Choroid plexus epithelial cell (primary cell): ENCODE measurements at places on chromosomes 13 and 19.

DNA sequence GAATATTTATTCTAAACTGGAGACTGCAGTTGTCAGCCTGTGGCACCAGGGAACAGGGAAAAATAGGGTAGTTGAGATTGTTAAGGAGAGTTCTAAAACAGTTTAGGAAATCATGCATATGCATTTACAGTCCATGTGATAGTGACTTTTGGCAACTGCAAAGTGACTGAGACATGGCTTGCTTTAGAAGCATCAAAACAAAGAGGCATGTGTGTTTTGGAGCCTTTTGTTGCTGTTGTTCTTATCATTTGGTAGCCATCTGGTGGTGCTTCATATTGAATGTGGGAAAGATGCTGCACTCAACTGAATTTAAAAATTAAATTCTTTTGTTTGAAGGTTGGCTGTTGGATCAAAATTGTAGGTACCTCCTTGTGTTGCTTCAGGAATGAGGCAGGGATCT, 10.2 kb upstream of the EBPL start:
- DNase-seq: no peak

GRCh38 chr19:18322318-18322758, 538 bp downstream of the LSM4 start:
- peak; percentile 67 for DNase-seq

DNA sequence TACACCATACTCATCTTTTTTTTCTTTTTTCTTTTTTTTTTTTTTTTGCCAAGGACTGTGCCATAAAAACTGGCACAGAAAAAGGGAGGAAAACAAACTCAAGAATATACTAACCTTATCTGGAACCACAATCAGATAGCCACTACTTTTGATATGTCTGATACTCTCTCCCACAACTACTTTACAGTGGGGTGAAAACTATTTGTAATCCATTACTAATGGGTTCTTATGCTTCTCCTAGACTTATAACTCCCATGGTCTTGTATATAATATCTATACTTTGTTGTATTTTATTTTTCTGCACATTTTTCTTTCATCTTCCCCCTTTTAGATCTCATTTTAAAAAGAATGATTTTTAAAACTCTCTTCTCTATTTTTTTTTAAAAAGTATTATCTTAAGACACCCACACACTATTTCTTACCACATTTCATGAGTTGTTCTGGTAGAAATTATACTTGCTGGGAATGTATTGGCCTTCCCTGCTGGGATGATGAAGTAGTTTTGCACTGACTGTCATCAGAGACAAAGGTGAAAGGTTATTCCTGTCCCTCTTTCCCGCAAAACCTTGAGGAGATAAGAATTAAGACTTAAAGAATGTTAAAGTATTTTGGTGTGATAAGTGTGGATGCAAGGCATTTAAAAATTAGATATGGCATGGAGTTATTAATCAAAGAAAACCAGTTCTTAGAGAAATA, 146.7 kb upstream of the KLF12 start:
- peak; percentile 54 for DNase-seq

DNA sequence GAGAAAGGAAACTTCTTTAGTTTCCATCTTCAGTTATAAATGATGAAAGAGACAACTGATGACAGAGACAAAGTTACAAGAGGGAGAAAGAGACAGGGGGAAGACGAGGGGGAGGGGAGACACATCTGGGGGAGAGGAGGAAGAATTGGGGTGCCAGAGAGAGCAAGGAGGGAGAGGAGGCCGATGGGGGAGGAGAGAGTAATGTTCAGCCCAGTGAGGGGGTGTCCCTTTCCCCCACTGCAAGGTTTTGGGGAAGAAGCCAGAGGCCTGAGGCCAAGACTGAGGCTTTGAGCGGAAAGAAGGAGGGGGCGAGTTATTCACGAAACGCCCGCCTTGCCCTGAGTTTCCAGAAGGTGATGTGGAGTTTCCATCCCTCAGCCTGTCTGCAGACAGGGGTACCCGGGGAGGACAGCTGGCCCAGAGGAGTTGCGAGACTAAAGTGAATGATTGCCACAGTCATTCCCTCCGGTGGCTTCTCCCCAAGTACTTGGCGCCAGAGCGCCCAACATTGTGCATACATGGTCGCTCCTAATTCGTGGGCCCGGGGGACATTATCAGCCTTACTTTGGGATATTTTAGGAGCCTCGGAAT, 558 bp upstream of the PPAN start:
- no peak for DNase-seq

DNA sequence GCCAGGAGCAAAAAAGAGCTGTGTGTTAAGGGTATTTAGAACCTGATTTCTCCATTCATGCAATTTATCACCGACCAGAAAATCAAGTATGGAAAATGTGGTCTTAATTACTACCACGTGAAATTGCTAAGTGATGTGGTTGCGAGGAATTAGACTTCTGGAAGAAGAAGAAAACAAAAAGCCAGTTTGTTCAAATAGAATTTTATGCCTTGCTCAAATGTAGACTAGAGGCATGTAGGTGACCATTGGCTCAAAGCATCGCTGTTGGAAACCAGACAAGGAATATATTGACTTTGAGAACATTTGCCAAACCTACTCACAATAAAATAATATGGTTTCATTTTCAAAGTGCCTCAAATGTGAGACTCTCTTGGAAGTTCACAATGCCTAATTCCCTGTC, 57.3 kb upstream of the LRCH1 start:
- no peak for DNase-seq

GRCh38 chr19:33773704-33774624, 22.7 kb upstream of the KCTD15 start:
- no peak for DNase-seq

- no peak for DNase-seq
Observed at GRCh38 chr13:86066611-86067365, 267.6 kb upstream of the SLITRK6 start.

DNA sequence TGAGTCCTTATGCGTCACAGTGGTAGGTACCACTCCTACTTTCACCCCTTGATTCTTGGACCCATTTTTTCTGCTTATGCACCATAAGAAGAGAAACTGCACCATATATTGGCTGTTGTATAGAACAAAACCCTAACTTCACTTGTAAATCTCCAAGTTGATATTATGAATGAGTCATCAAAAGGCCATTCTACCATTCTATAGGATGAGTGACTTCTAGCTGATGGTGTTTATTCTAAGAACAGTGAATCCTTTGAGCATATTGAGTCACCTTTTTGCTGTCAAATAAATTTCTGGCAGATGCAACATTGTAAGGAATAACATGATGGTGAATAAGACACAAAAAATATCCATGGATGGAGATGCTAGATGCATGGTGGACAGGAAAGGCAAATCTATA, 57.7 kb downstream of the POLR1D start:
- DNase-seq: no peak

DNA sequence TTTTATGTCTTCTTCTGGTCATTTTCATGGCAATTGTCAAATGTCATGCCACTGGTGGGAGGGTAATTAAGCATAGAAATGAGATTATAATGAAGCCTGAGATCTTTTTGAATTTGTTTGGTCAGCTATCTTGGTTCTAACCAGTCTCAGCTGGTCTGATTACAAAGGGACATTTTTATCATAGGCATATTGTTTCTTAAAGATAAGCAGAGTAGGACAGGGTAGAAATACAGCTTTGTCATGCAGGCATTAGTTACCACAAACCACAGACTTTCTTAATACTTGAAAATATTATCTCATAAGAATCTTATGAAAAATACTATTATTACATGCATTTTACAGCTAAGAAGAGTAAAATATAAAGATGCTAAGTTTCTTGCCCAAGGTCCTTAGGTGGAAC, 1761.5 kb downstream of the PCDH9 start:
- DNase-seq: peak; percentile 74

DNA sequence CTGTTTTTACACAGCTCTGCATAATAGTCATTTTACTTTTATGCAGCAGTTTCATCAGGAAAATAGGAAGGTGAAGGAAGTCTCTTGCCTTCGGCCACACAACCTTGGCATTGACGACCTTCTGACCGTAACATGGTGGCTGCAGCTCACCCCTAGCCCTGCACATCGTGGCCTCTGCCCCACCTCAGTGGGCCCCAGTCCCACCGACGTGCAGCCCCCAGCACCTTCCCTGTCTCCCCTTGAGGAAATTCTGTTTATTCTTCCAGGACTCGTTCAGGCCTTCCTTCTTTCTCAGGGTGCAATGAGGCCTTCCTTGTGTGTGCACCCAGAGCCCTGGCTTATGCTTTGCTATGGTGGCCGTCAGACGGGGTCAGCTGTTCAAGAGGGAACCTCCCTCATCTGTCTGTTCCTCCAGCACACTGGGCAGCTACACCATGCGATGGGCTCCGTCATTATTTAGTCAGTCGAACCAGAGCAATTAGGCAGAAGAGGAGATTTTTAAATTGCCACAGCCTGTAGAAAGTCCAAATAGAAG, 33.3 kb downstream of the TMEM255B start:
- no peak for DNase-seq

DNA sequence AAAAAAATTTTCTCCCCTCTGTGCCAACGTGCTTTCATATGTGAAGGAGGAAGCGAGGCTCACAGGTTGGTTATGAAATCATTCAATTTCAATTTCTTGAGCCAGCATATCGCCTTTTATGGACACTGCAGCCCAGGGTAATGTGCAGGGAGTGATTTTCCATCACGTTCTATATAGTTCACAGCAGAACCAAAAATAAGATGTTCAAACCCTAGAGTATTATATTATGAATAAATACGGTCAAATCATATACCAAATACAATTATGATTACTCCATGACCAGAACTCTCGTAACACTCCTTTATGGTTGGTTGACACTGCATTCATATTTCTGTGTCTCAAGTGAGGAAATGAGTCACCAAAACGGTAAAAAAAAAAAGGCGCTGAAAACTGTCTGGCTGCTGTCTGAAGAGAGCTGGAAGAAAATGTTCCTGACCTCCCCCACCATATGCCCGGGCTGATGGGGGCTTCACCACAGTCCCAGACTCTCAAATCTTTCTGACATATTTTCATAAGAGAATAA, 75.8 kb upstream of the UBAC2 start:
- DNase-seq: peak; percentile 78
